Activated CD4-positive, alpha-beta T cell treated with anti-CD3 and anti-CD28 coated beads, Interleukin-2, Interleukin-6, amounts not matched to agents 100 ng/mL and 50 ng/mL, durations not matched to agents 16 hours and 8 hours (primary cell): ENCODE measurements at places on chromosomes 16 and 17.
A peak's percentile ranks its signal among the peaks of the same experiment; 100 is the strongest.

DNA sequence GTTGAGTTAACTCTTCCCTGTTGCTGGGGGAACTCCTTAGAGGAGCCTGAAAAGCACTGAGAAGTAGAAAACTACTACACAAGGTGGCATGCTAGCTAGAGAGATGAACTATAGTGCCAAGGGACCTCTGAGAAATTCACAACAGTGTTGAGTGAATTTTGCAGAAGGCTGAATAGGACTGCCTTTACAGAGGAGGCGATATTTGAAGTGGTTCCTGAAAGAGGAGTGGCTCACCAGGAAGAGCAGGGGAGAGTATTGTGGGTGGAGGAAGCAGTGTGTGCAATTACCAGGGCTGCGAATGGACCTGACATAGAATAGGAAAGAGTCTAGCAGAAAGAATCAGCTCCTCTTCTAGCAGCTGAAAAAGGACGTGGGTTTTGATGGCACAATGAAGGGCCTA is 66.4 kb downstream of the CDK5R1 start:
- DNase-seq: no peak

- DNase-seq: peak; percentile 39
These were observed 1.2 kb downstream of the DYNLL2 start for GRCh38 chr17:58084317-58084981.

DNA sequence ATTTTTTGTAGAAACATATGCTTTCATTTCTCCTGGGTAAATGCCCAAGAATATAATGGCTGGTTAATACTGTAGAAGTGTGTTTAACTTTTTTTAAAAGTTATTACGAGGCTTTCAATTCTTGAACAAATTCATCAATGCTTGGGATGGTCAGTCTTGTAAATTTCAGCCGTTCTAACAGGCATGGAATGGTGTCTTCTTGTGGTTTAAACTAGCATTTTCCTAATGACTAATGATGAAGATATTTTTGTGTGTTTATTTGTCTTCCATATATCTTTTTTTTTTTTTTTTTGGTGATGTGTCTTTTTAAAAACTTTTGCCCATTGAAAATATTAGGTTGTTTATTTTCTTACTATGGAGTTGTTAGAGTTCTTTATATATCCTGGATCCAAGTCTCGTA is 67.1 kb downstream of the MGAT5B start:
- no peak for DNase-seq

DNA sequence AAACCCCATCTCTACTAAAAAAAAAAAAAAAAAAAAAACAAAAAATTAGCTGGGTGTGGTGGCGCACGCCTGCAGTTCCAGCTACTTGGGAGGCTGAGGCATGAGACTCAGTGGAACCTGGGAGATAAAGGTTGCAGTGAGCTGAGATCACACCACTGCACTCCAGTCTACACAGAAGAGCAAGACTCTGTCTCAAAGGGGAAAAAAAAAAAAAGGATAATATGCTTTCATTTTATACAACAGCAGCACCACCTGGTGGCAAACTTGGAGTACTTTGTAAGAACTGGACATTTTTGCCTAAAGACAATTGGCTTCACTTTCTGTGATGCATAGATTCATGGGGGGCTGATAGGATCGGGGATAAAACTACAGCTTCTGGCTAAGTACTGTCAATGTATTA is 8.5 kb downstream of the CHTF8 start:
- DNase-seq: peak; percentile 68

DNA sequence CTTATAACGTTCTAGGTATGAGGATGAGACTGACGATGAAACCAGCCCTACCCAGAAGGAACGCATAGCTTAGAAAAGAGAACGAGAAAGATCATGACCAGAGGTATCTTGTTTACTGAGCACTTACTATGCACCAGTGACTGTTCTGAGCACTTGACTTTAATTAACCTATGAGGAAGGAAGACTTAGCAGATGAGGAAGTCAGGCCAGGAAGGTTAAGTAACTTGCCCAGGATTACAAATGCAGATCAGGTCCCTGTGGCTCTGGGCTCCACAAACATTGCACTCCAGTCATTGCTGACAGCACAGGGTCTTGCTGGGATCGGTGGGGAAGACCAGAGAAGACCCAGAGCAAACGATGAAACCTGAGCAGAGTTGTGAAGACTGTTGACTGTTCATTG is 7.1 kb downstream of the KRT13 start:
- no peak for DNase-seq
